CD4-positive, alpha-beta T cell treated with Interleukin-2 at 100 ng/mL for 4 hours (primary cell): ENCODE measurements at places on chromosomes 7 and 10.
A peak's percentile ranks its signal among the peaks of the same experiment; 100 is the strongest.

- peak; percentile 76 for DNase-seq
These were observed 43.3 kb upstream of the NFKB2 start for GRCh38 chr10:102352066-102352715.

- DNase-seq: no peak
These were observed 38.6 kb downstream of the RSBN1L start for GRCh38 chr7:77734659-77735421.

GRCh38 chr7:152949253-152949652, 189.7 kb downstream of the ACTR3B start:
- no peak for DNase-seq

GRCh38 chr7:24889611-24890010, 90.4 kb downstream of the OSBPL3 start:
- no peak for DNase-seq
